ENCODE measurements at places on chromosomes 12 and 14.
A peak's percentile ranks its signal among the peaks of the same experiment; 100 is the strongest.

DNA sequence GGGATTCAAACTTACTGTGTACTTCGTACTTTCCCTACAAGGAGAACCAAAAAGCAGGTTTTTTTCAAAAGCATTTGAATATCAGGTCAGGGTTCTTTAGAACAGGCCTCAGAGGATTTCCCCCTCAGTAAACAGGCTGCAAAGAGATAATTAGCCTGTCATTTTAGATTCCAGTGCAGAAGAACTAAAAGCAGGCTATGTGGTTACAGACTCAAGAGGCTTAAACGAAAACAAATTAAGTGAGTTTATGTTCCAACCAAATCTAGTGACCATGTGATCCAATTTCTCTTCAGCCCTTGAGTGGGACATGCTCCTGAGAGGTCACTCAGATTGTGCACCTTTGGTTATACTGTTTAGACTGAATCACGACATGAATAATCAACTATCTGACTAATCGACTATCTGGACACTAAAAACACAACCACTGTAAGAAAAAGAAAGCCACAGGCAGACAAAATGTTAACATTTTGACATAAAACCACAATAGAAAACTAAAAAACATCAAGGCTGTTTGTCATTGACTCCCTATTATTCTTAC, 4.5 kb downstream of the TMED8 start:
- H3K4me1 ChIP-seq: peaks cover 7% of the 10 kb centered on the region
- H3K27me3 ChIP-seq: no peaks in the 10 kb centered on the region
- no peaks in the 10 kb centered on the region for H3K36me3 ChIP-seq
- H3K4me3 ChIP-seq: no peak overlapping the region
- peak; percentile 82 for DNase-seq

DNA sequence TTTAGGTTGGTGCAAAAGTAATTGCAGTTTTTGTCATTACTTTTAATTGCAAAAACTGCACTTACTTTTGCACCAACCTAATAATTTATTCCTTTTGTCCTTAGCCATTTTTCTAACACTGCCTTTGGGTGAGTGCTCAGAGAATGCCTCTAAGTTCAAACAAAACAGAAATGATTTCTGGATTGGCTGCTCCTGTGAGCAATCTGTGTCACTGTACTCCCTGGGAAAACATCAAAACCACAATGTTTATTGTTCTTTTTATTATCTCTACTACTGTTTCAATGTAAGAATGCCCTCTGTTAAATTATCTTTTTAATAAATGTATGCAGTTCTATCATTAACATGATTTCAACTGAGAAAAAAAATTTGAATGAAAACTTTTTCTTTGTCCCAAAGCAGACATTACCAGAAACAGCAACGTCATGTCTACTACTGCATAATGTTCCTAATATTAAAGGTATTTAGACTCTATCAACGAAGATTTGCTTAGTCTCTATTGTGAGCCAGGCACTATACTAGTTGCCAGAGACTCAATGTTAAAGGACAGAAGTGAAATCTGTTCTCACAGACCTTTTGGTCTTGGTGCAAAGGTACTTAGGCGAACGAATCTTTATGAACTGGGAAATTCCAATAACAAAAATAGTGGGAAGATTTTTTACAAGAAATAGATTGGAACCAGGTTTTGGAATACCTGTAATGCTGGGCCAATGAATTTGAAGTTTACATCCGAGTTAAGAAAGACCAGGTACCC, 6.2 kb downstream of the SLC41A2 start:
- DNase-seq: peak; percentile 72
- H3K4me3 ChIP-seq: no peak overlapping the region
- H3K36me3 ChIP-seq: no peaks in the 10 kb centered on the region
- H3K4me1 ChIP-seq: peaks cover 6% of the 10 kb centered on the region
- no peak overlapping the region for H3K27ac ChIP-seq

DNA sequence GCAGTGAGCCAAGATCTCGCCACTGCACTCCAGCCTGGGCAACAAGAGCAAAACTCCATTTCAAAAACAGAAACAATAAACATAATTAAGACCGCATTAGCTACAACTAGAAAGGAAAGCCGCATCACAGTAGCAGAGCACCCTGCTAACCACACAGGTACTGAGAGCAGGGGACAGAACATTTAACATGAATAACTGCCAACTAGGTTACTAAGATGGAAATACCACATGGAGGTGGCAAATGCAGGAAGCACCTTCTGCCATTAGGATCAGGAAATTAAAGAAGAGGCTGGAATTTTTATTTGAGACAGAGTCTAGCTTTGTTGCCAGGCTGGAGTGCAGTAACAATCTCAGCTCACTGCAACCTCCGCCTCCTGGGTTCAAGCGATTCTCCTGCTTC, 41.9 kb downstream of the CDC42BPB start:
- no peaks in the 10 kb centered on the region for H3K36me3 ChIP-seq
- H3K27ac ChIP-seq: no peak overlapping the region
- H3K27me3 ChIP-seq: no peaks in the 10 kb centered on the region
- peaks cover 26% of the 10 kb centered on the region for H3K4me1 ChIP-seq
- DNase-seq: no peak

DNA sequence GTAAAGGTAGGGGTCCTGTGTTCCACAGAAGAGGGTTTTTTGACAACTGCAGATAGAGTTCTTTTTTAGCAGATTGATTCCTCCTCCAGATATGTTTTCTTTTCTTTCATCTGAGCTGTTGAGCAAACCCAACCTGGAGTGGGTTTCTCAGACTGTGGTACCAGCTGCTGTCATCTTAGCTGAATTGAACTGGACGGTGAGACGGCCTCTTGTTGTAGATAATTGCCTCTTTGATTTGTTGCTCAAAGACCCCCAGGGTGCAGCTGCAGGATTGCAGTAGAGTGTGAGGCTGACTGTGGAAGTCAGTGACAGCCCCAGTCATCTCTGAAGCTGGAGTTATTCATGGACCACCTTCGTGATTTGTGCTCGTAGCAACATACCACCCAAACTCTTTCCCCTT, 317.7 kb downstream of the AACS start:
- DNase-seq: no peak
- H3K27me3 ChIP-seq: no peaks in the 10 kb centered on the region
- no peak overlapping the region for H3K27ac ChIP-seq

DNA sequence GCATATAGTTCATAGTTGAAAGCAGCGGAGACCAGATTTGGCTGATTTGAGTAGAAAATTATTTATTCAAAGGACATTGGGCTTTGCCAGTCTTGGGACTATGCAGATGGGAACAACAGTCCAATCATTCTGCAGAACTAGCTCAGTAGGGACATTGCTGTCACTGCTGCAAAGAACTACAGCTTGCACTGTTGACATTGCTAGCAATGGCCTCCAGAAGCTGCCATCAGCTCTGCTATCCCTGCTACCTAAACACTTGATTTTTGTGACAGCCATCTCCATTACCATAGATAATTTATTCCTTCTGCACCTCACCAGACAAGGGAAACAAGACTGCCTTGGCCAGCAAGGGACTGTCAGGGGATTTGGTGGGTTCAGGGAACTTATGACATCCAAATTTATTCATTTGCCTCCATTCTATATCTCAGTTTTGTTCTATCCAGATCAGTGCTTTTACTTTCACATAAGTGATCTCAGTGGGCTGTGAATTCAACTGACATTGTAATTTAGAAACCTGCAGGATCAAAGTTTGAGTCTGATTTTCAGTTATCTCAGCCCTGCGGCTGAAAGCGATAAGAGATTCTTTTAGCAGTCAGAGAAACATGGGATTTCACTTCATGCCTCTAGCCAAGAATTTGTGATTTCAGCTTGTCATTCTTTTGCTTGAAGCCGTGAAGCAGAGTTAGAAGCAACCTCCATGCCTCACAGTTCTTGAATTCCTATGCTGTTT, 136.7 kb upstream of the FBXO33 start:
- no peaks in the 10 kb centered on the region for H3K36me3 ChIP-seq
- H3K27me3 ChIP-seq: no peaks in the 10 kb centered on the region
- DNase-seq: no peak
- H3K4me1 ChIP-seq: no peaks in the 10 kb centered on the region
- H3K27ac ChIP-seq: no peak overlapping the region

- no peaks in the 10 kb centered on the region for H3K27me3 ChIP-seq
- H3K36me3 ChIP-seq: peaks cover 7% of the 10 kb centered on the region
- peak overlapping the region; percentile 87 for H3K27ac ChIP-seq
- DNase-seq: no peak
- peak overlapping the region; percentile 70 for H3K4me3 ChIP-seq
These were observed 723 bp upstream of the LRP10 start for GRCh38 chr14:22870811-22871223.

- no peak overlapping the region for H3K27ac ChIP-seq
- no peaks in the 10 kb centered on the region for H3K4me1 ChIP-seq
- no peak overlapping the region for H3K4me3 ChIP-seq
- H3K36me3 ChIP-seq: no peaks in the 10 kb centered on the region
- DNase-seq: no peak
These were observed 8.9 kb downstream of the MYH6 start for GRCh38 chr14:23399136-23399535.

DNA sequence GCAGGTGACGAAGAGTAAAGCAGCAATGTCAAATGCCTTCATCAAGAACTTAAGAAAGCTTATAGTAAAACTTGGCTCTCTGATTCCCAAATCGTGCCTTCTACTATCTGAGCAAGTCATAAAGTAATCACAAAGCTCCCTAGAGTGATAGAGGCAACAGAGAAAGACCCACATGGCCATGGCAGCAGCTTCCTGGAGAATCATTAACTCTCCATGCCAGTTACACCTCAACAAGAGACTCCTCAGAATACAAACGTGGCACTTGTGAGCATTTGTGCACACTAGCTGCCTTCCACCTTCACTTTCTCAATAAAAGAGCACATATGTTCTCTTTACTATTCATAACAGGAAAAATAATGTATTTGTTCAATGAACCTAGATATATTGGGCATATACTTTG, 48.0 kb downstream of the PLCZ1 start:
- H3K4me1 ChIP-seq: peaks cover 12% of the 10 kb centered on the region
- no peak for DNase-seq
- H3K36me3 ChIP-seq: no peaks in the 10 kb centered on the region
- H3K27ac ChIP-seq: peak overlapping the region; percentile 68

- no peaks in the 10 kb centered on the region for H3K36me3 ChIP-seq
- H3K27me3 ChIP-seq: peaks cover 13% of the 10 kb centered on the region
- H3K27ac ChIP-seq: no peak overlapping the region
- no peak overlapping the region for H3K4me3 ChIP-seq
These were observed 55.7 kb upstream of the FKBP4 start for GRCh38 chr12:2739069-2739468.

- H3K4me3 ChIP-seq: no peak overlapping the region
- peaks cover 12% of the 10 kb centered on the region for H3K4me1 ChIP-seq
- H3K27ac ChIP-seq: no peak overlapping the region
- no peaks in the 10 kb centered on the region for H3K36me3 ChIP-seq
These were observed 25.0 kb downstream of the ERP27 start for GRCh38 chr12:14913381-14913781.

DNA sequence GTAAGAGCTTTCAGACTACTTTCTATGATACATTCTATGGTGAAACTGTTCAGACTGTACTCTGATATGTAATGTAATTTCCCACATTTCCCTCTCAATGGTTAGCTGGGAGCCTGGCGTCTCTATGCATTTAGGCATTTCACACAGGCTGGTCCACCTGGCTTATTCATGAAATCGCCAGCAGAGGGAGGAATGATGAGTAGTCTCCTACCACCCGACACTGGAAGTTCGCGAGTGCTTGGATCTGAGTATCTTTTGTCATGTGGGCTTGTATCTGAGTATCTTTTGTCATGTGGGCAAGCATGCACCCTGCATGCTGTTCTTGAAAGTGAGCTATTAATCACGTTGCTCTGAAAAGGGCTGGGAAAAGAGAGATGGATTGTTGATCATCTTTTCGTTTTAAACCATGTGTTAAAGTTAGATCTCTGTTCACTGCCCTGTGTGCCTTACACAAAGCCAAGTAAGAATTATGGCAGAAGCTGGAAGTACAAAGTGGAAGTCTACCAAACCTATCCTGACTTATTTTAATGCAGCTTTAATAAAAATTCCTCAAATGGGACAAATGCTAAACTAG, 235.0 kb downstream of the ATP23 start:
- H3K4me1 ChIP-seq: no peaks in the 10 kb centered on the region
- no peak overlapping the region for H3K27ac ChIP-seq
- no peak overlapping the region for H3K4me3 ChIP-seq
- DNase-seq: peak; percentile 3
- no peaks in the 10 kb centered on the region for H3K36me3 ChIP-seq
- no peaks in the 10 kb centered on the region for H3K27me3 ChIP-seq

DNA sequence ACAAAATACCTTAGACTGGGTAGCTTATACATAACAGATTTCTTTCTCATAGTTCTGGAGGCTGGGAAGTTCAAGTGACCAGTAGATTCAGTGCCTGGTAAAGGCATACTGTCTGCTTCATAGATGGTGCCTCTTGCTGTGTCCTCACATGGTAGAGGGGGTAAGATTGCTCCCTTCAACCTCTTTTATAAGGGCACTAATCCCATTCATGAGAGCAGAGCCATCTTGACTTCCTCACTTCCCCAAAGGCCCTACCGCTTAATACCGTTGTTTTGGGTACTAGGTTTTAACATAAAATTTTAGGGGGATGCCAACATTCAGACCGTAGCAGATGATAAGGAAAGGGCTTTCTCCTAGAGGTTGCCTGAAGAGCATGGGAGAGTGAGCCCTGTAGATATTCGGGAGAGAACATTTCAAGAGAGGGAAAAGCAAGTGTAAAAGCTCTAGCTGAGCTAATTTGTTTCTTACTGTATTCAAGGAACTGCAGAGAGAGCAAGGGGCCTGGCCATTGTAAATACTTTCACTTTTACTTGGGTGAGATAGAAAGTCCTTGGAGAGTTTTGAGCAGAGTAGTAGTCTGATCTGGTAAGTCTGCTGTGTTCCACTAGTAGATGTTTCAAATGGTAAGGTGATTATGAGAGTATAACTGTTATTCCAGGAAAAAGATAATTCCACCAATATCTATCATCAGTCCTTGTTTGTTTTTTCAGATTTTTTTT, 27.3 kb downstream of the FRS2 start:
- no peak overlapping the region for H3K4me3 ChIP-seq
- H3K27me3 ChIP-seq: no peaks in the 10 kb centered on the region
- DNase-seq: no peak
- no peak overlapping the region for H3K27ac ChIP-seq
- H3K36me3 ChIP-seq: no peaks in the 10 kb centered on the region

DNA sequence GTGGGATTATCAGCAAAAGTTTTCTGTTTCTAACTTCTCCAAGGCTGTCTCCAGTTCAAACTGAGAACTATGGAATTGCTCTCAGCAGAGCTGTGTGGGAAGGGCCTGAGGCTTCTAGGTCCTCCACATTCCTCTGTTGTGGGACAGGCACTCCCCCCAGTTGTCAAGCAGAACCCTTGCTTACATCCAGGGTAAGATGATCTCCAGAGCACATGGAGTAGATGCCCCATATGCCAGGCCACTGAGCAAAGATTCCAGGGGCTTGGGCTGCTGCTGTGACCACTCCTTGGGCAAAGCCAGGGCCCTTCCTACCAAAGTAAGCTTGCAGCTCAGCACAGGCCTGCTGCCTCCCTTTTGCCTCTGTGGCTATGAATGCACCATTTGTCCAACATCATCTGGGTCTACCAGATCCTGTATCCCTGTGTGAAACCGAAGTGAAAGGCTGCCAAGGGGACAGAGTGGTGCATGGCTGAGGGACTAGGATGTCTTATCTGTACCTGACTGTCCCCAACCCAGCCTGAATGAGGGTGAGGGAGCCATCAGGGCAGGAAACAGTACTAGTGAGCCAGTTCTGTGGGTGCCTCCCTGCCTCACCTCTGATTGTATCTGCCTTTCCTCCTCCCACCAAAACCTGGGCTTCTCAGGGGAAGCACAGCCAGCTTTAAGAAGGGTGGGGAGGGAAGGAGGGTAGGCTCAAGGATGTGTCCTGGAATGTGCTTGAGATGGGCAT, 13.1 kb upstream of the ESPL1 start:
- H3K27me3 ChIP-seq: no peaks in the 10 kb centered on the region
- DNase-seq: no peak
- H3K4me3 ChIP-seq: no peak overlapping the region
- no peak overlapping the region for H3K27ac ChIP-seq
- peaks cover 11% of the 10 kb centered on the region for H3K4me1 ChIP-seq
- H3K36me3 ChIP-seq: peaks cover 3% of the 10 kb centered on the region
